ENCODE measurements at places on chromosomes 4 and X.

GRCh38 chr4:110099638-110100037, 98.8 kb downstream of the ELOVL6 start:
- DNase-seq, result no peak

DNA sequence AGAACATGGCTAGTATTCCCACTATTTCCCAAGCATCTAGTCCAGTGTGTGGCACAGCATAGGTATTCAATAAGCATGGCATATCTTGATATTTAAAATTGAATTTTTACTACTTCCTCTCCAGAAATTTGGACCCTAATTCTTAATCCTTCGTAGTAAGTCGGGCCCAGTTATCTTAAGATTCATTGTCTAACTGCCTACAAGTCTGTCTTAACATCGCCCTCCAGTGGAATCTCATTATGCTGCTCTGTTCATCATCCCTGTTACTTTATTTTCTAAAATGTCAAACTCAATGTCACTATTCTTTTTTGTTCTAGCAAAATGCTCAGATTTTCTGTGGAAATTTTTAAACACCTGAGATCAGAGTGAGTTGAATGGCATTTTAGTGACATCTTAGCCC, 606.2 kb downstream of the KLHL13 start:
- no peak for DNase-seq

GRCh38 chrX:905848-906566, 275.4 kb downstream of the SHOX start:
- no peak for DNase-seq

- DNase-seq, result no peak
These were observed 58.4 kb upstream of the CBR4 start for GRCh38 chr4:169068423-169068822.

- no peak for DNase-seq
These were observed 107.6 kb downstream of the ATXN3L start for GRCh38 chrX:13212191-13212651.

Measured in stimulated activated CD4-positive, alpha-beta T cell treated with anti-CD3 and anti-CD28 coated beads, Interleukin-15, amount 100 ng/mL, for 24 hours (primary cell).